Mesothelial cell of epicardium (in vitro differentiated cells): ENCODE measurements at places on chromosomes 7 and 10. TPM values are rescaled to one million over a fixed set of nuclear protein-coding genes. Genes with fewer than 3 reads are reported as not detected.
A peak's percentile ranks its signal among the peaks of the same experiment; 100 is the strongest.

- peak; percentile 69 for DNase-seq
Observed at GRCh38 chr7:67371429-67372305, 375.0 kb downstream of the TYW1 start.

DNA sequence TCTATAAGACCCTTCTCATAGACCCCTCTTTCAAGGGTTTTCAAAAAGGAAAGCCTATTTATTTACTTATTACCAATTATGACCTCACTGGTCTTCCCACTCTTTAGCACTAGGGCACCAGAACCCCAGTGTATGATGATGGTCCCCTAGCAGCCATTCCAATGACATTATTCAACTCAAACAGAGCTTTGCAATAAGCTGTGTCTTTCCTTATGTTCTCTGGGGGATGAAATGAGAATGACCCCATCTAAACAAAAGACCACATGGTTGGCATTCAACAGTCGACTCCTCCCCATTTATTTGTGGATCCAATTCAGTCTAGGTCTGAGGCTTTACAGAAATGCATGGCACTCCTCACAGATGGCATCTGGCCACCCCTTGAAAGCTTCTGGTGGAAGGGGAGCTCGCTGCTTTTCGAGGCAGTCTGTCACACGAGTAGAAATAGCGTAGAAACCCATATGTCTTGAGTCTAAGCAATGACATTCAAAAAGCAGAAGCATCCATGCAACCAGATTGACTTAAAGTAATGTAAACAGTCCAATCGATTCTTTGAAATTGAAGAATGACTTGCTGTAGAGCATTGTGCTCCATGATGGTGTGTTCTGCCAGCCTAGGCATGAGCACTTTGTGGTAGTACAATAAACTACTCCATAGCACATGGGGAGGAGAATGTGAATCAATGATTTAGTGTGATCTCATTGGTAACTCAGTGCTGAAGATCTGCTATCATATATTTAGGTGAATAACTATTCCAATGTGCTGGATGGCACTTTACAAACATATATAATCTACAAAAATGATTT, 29.8 kb downstream of the NRP1 start:
- no peak for DNase-seq

DNA sequence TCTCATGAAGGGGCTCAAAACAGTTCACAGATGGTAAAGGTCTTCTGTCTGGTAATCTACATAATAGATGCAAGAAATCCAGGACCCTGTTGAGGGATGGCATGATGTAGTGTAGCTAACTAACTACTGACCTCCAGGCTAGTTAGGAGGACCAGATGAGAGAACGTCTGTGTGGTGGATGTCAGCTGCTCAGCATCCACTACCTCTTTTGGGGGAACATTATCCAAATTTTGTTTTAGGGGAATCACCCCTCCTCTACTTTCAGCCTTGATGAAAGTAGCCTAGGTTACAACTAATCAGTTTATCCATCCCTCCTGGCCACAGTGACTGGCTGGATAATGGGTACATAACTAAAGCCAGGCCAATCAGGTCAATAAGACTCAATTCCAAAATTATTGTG, 246.0 kb downstream of the RNLS start:
- DNase-seq: no peak

Gene ZNF488
- total RNA-seq: 0.96 to 1.4 TPM (median 0.99 TPM) in 3 replicates
